ENCODE measurements at places on chromosomes 5 and 9.
A peak's percentile ranks its signal among the peaks of the same experiment; 100 is the strongest.

GRCh38 chr9:10050016-10050415, 562.8 kb downstream of the PTPRD start:
- no peak for DNase-seq

DNA sequence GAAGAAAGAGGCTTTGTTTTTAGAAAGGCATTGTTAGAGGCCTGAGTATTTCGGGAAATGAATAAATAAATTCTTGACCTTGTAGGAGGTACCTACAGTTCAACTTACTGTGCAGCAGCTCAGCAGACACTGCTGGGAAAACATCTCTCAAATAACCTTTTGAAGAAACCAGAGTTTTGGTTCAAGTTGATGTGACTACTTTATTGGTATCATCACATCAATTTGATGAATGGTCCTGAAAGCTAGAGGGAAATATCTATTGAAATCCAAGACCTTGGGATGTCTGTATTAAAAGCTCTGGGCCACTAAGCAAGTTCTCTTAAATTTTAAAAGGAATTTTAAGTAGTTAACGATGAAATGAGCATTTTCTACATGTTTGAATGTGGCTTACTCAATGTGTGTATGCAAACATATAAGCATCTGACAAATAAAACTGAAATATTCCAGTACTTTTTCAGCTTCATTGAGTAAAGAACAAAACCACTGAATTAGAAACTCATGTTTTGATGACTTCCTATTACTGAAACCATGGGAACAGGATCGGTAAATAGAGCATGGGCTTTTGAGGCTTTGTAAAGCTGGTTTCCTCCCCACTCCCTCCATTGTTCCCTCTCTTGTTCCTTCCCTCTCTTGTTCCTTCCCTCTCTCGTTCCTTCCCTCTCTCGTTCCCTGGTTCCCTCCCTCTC, 36.7 kb downstream of the SLC27A6 start:
- no peak for DNase-seq

- no peak for DNase-seq
Measured at GRCh38 chr5:69206528-69207190, 17.3 kb downstream of the CENPH start.

DNA sequence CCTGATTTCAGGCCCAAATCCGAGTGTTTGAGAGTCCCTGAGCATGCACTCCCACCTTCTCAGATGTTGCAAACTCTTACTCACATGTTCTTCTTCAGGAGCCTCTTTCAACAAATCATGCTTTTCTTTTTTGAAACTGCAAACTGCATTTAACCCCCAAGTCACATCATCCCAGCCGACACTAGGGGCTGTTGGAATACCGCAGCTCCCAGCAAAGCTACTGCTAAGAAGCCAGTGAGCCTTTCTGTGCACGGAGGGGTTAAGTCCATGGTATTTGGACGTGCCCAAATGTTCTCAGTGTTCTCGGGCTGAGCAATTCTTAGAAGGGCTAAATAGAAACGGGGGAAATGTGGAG, 282.9 kb downstream of the NFIB start:
- no peak for DNase-seq

- DNase-seq: no peak
Measured at GRCh38 chr9:8653855-8654254, 854.3 kb upstream of the DMAC1 start.

GRCh38 chr9:26888271-26888670, 4.3 kb downstream of the CAAP1 start:
- DNase-seq: no peak

- DNase-seq: peak; percentile 77
Measured at GRCh38 chr5:43065948-43066798, 26.1 kb upstream of the ANXA2R start.

DNA sequence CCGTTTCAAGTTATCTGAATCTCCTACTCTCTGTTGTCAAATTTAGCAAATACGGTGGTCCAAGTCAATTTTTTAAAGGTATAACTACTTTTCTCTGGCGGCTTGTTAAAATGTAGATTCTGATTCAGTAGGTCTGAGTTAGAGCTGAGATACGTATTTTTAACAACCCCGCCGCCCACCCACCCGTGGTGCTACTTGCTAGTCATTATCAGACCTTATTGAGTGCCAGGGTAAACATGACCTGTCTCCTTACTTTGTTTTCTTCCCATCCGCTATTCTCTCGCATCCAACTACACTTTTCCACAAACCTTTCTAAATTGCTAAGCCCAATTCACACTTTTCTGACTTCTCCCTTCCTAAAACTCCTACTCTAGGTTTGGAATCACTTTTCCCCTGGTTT, 694 bp upstream of the PLAA start:
- no peak for DNase-seq

DNA sequence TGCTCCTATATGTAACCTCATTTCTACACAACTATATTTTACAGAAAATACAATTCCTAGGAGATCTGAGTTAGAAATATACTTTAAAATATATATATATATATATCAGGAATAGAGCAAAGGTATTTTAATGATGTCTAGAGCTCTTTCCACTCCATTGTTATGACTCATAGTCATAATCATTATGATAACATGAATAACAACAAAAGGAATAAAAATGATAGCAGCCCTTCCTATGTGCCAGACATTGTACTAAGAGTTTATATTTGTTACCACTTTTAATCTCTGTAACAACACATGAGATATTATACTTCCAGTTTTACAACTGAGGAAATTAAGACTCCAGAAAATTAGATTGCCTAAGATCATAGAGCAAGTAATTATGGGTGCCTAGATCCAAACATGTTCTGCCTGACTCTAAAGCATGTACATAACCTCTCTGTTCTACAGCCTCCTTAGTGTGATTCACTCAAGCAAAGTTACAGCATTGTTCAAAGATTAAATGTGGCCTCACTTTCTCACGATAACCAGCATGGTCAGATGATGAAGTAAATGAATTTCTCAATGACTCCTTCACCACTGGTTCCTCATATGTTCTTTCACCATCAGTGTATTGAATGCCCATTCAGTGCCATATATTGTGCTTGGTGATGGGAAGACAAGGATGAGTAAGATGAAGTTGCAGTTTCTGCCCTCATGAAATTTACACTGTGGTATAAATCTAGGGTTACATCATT, 452.1 kb downstream of the EFNA5 start:
- no peak for DNase-seq

DNA sequence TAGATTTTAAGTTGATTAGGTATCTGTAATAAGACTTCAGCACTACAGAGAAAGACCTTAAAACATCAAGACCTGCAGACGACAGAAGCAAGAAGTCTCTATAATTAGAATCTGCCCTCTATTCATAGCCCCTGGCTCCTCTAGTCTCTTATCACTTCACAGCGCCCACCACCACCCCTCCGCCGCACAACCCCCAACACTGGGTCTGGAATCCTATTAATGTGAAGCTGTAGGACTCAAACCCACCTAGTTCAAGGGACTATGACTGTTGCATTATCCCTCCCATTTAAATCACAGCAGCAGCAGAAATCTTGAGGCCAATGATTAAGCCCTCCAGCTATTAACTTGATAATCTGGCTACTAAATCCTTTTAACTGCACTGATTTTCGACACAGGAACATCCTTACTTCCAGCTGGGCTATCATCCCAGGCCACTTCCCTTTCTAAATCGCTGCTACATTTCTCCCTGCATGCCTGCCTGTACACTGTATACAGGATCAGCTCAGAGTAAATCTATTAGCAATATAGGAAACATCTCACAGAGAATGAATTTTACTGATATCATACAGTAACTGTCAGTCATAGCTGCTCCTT, 159.5 kb upstream of the GRAMD2B start:
- no peak for DNase-seq

DNA sequence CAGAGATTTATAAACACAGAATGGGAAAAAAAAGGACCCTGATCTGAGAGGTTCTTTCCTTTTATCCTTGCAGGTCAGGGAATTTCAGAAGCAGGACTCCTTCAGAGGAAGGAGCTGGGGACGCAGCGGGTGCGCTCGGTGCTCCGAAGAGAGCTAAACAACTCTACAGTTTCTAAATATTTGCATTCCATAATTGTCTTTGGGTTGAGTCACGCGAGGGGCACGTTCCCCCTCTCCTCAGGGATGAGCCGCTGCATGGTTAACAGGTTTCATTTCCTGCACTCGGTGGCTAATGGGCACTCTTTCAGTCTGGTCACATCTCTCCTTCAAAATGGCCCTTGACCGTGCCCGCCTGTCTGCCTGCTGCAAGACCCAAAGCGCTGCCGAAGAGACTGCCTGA, 165.0 kb upstream of the HMHB1 start:
- DNase-seq: no peak

DNA sequence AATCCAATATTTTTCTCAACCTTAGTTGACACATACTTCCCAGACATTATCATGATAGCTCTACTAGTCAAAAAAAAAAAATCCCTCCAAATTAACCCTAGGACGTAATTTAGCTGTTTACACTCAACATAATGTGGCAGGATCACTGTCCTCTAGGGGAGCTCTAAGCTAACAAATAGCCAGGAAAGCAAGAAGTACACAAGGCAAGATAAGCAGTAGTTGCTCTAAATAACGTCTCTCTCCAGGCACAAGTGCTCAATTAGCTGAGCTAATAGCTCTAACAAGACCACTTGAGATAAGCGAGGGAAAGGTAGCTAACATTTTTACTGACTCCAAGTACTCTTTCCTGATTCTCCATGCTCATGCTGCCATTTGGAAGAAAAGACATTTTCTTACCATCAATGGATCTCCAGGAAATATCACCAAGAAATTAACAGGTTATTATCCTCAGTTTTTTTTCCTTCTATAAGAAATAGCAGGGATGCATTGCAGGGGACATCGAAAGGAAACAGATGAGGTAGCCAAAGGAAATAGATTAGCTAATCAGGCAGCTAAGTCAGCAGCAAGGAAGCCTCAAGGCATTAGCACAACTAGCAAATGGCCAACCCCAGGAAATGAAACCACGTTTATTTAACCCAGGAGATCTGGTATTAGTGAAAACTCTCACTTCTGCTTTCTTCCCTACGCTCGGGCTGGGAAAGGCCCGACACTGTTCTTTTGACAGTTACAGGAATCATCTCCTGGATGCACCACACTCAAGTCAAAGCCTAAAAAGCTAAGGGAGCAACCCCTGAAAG, 614.1 kb downstream of the PTPRD start:
- no peak for DNase-seq

Measured in RWPE2 (cell line).